Placental pericyte (primary cell): ENCODE measurements at places on chromosomes 5 and 9. TPM values are rescaled to one million over a fixed set of nuclear protein-coding genes. Genes with fewer than 3 reads are reported as not detected.

SNCAIP gene
- total RNA-seq, result 7.0 and 7.7 TPM in 2 replicates

FXN gene
- total RNA-seq, result 2.8 and 5.0 TPM in 2 replicates

RGS3 gene
- total RNA-seq, result 39.4 and 60.3 TPM in 2 replicates

STPG3 gene
- total RNA-seq, result not detected in 2 replicates

CCL21 gene
- not detected in 2 replicates for total RNA-seq

GABRB2 gene
- under 0.01 and 0.43 TPM in 2 replicates for total RNA-seq

NR2F1 gene
- total RNA-seq, result 87.2 and 93.7 TPM in 2 replicates

IFNA13 gene
- not detected in 2 replicates for total RNA-seq

PTPN3 gene
- total RNA-seq, result 0.14 and 0.22 TPM in 2 replicates

NUP188 gene
- 56.7 and 99.2 TPM in 2 replicates for total RNA-seq

HTR1A gene
- total RNA-seq, result not detected in 2 replicates

POLR3G gene
- total RNA-seq, result 1.1 and 5.0 TPM in 2 replicates

ATG12 gene
- 67.3 and 86.9 TPM in 2 replicates for total RNA-seq

SPAG8 gene
- 0.66 and 1.0 TPM in 2 replicates for total RNA-seq

BARHL1 gene
- not detected in 2 replicates for total RNA-seq

PCDHA4 gene
- total RNA-seq, result under 0.01 and 0.14 TPM in 2 replicates

ANKRD18B gene
- 1.1 and 4.9 TPM in 2 replicates for total RNA-seq

INSL6 gene
- total RNA-seq, result 0.22 TPM in 1 of 2 replicates, not detected in the other

KIF4B gene
- total RNA-seq, result 0.14 TPM in 1 of 2 replicates, not detected in the other

SOHLH1 gene
- total RNA-seq, result not detected in 2 replicates

ANXA2R gene
- total RNA-seq, result 2.0 and 3.4 TPM in 2 replicates

PCDHGB3 gene
- total RNA-seq, result 2.6 and 3.3 TPM in 2 replicates

LCN2 gene
- total RNA-seq, result not detected in 2 replicates

NEUROG1 gene
- total RNA-seq, result not detected in 2 replicates

FOXD4L3 gene
- 0.14 TPM in 1 of 2 replicates, not detected in the other for total RNA-seq

CMYA5 gene
- total RNA-seq, result 0.29 and 2.0 TPM in 2 replicates

LHX3 gene
- total RNA-seq, result not detected in 2 replicates

FNIP1 gene
- total RNA-seq, result 66.1 and 72.4 TPM in 2 replicates

ARSK gene
- 8.8 and 18.8 TPM in 2 replicates for total RNA-seq

SKIC3 gene
- total RNA-seq, result 101 and 140 TPM in 2 replicates

SHLD3 gene
- total RNA-seq, result 3.1 and 6.0 TPM in 2 replicates

PCDHA1 gene
- total RNA-seq, result not detected in 2 replicates

GLIPR2 gene
- 14.0 and 53.0 TPM in 2 replicates for total RNA-seq

C9 gene
- 0.44 TPM in 1 of 2 replicates, not detected in the other for total RNA-seq
